Stomach (tissue), 19 donors: ENCODE measurements at places on chromosomes 6 and 20. TPM values are rescaled to one million over a fixed set of nuclear protein-coding genes. Genes with fewer than 3 reads are reported as not detected.

The PHACTR1 gene
- polyA plus RNA-seq: 2.7 TPM

The PTPRK gene
- polyA plus RNA-seq: 12.1 TPM

The HEY2 gene
- 3.8 TPM for polyA plus RNA-seq

The NEU1 gene
- 29.0 TPM for polyA plus RNA-seq

The CD93 gene
- 4.1 TPM for polyA plus RNA-seq

The TUBE1 gene
- polyA plus RNA-seq: 9.3 TPM

The UNC93A gene
- polyA plus RNA-seq: not detected

The ALDH8A1 gene
- 0.12 TPM for polyA plus RNA-seq

The UBD gene
- polyA plus RNA-seq: 7.7 TPM

The CFB gene
- 13.1 TPM for polyA plus RNA-seq

The VSTM2L gene
- polyA plus RNA-seq: 1.1 TPM

The KHDC1 gene
- 0.76 TPM for polyA plus RNA-seq

The STX11 gene
- 2.2 TPM for polyA plus RNA-seq

The TBXT gene
- polyA plus RNA-seq: not detected

The HLA-DQB1 gene
- 94.5 TPM for polyA plus RNA-seq

The PRICKLE4 gene
- 1.9 TPM for polyA plus RNA-seq
